NCI-H2029 (cell line): ENCODE measurements at places on chromosomes 5 and 9.

DNA sequence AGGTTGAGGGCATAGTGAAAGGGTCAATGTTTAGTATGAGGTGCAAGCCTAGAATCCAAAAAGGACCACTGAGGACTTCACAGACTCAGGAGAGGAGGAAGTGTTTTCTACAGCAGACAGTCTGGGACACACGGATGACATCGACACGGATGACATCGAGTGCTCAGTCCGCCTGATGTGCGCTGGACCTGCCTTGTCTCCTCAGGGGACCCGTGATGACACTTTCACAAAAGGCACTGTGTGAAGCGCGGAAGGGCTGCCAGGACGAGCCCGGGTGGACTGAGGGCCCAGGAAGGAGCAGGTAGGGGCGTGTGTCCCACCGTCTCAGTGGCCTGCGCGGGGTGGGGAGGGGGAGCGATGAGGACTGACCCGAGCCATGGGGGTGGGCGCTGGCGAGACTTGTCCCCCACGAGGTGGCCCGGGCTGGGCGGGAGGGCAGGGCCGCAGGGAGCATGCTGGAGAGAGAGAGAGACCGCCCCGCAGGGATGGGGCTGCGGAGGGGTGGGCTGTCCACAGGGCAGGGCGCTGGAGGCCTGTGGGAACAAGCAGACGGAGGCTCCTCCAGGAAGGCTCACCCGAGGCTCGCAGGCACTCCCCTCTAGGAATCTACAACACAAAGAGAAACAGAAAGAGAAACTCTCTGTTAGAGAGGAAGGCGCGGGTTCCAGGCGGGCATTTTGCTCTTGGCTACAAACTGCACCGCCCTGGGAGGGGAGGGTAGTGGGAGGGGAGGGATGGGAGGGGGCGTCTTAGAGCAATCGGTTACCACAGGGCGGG, 54.9 kb downstream of the USP20 start:
- no peak for DNase-seq

DNA sequence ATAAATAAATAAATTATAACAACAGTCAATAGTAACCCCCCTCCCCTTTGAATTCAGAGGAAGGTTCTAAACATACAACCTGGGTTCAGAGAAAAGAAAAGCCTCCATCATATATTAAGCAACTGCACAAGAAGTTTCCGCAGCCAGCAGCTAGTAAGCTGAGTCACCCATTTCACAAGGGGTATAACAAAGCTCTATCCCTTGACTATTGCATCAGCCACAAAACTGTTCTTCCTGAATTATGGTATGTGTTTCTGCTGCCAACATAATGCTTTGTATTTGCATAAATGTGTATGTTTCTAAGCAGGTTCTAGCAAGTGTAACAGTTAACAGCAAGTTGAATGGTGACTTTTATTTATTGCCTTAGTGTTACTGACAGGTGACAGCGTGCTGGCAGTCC, 6.8 kb upstream of the CEP120 start:
- no peak for DNase-seq

- DNase-seq, result no peak
Observed at GRCh38 chr9:134396258-134396742, 70.0 kb downstream of the RXRA start.

- no peak for DNase-seq
Observed at GRCh38 chr5:157924931-157925729, 66.2 kb upstream of the CLINT1 start.

GRCh38 chr9:14433351-14434157, 119.6 kb upstream of the NFIB start:
- DNase-seq, result no peak

DNA sequence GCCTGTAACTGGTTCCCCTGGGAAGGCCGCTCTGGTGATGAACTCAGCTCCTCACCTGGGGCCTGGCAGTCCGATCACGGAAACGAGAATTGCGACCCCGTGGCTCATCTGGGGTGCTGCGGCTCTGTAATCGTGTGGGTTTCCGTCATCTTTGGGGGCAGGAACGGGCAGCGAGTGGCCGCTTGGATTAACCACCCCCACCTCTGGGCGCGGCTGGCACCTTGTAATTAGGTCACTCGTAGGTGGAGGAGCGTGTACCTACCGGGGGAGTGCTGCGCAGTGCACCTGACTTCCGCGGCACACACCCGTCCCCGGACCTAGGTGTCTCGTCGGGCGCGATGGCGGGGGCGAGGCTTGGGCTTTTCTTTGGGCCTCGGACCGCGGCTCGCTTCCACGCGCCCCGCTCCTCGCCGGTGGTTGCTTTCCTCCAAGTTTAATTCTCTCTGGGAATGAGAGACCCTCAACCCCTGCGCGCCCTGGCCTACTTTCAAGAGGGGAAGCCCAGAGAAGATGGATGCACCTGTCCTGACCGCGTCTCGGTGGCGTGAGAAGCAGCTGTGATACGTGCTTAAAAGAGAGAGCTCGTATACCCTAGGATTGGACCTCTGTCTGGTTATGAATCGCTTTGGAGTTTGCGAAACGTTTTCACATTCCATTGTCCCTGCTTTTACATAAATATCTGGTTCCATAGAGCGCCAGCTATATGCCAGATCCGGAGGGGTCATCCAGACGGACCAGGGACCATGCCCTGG, 744 bp upstream of the PPP2CA start:
- DNase-seq, result peak; percentile 81
